ENCODE measurements at places on chromosomes 6 and 20.

DNA sequence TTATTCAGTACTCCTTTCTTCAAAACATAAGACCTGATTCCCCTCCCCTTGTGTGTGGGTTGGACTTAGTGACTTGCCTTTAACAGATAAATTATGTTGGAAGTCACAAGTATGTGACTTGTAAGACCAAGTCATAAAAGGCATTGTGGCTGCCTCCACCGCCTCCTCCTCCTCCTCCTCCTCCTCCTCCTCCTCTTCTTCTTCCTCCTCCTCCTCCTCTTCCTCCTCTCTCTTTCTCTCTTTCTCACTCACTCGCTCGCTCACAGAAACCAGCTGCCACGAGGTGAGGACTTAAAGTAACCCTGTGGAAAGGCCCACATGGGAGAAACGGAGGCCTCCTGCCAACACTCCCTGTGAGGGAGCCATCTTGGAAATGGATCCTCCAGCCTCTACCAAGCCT, 64.0 kb downstream of the NCR2 start:
- DNase-seq = no peak

DNA sequence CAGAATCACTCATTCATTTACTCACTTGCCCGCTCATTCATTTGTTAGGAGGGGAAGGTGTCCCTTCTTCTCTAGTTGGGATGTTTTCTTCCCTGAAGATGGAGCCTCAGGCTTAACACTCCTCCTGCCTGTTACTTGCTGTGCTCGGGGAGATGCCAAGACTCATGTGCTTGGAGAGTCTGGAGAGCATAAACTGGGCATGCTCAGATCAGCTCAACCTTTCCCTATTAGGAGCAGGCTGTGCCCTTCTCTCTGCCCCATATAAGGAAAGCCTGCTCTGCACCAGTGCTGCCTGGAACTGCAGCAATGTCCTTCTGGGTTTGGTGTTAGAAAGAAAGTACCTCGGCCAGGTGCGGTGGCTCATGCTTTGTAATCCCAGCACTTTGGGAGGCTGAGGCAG, 18.0 kb upstream of the UBE2V1 start:
- DNase-seq = no peak

- no peak for DNase-seq
Measured at GRCh38 chr6:122568797-122569221, 41.4 kb upstream of the PKIB start.

- no peak for DNase-seq
Measured at GRCh38 chr20:63968928-63969760, 586 bp downstream of the ZNF512B start.

- no peak for DNase-seq
Measured at GRCh38 chr6:160156842-160157241, 35.2 kb downstream of the SLC22A1 start.

DNA sequence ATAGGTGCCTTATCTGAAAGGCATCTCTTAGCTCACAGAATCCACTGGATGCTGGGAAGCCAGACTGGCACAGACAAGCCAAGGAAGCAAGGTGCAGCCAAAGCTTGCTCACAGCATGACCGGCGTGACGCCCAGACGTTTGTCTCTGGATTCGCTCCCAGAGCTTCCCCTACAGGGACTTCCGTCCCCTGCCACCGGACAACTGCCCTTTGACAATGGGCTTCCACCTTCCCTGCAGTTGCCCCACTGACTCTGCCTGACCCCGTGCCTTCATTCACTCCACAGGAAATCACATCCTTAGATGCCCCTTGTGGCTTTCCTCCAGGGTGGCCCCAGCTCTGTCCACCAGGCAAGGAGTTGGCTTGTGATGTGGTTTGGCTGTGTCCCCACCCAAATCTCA, 94.8 kb upstream of the CDH4 start:
- DNase-seq = no peak

GRCh38 chr6:45082091-45082490, 246.0 kb upstream of the RUNX2 start:
- DNase-seq = no peak

DNA sequence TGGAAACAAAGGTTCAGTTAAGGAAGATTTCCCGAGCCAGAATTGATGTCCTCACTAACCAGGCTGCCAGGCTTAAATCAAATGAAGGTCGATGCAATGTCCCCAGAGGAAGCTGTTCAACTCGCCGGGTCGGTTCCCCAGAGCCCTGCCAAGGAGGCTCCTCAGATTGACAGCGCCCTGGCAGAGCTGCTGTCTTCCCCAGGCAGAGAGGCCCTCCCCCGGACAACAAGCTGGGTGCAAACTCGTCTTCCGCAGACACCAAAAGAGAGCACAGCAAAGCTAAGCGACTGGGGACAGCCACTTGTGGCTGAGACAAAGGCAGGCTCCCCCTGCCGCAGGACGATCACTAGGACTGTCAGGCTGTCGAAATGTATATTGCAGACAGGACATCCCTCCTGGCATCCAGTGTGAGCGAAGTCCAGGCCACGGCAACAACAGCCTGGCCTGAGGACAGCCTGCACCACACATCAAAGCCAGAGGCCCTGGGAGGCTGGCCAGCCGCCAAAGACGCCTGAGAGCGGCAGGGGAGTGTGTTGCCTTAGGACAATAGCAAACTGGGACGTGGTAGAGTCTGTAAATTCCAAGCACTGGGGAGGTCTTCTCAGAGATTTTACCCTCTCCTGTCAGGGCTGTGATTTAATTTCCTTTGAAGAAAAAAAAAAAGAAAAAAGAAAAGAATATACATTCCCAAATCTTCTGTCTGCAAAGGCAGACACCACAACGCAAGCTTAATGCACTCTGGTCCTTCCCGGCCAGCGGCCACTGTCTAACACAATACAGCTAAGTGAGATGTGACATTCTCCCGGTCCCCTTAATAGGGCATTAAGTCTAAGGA, 99.1 kb downstream of the HIVEP2 start:
- peak; percentile 42 for DNase-seq

DNA sequence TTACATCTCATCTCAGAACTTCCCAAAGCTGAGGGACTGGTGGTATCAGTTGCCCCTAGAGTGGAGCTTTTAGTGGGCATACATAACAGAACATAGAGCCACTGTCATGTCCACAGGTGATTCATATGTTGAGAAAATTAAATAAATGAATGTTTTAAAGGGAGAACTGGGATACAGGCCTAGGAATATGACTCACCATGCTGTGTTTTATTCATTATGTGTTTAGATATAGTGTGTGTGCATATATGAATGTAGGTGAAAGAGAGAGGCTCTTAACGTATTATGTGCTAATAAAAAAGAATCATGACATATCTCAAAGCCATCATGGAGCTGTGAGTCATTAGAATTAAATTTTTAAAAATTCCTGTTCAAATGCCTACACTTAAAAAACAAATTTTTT, 332.2 kb upstream of the RSPO3 start:
- no peak for DNase-seq

GRCh38 chr20:36408219-36408618, 102.1 kb downstream of the DLGAP4 start:
- DNase-seq = no peak

GRCh38 chr6:155212616-155213380, 51.0 kb upstream of the CLDN20 start:
- DNase-seq = no peak

- no peak for DNase-seq
Measured at GRCh38 chr6:117502580-117502979, 20.1 kb downstream of the DCBLD1 start.

DNA sequence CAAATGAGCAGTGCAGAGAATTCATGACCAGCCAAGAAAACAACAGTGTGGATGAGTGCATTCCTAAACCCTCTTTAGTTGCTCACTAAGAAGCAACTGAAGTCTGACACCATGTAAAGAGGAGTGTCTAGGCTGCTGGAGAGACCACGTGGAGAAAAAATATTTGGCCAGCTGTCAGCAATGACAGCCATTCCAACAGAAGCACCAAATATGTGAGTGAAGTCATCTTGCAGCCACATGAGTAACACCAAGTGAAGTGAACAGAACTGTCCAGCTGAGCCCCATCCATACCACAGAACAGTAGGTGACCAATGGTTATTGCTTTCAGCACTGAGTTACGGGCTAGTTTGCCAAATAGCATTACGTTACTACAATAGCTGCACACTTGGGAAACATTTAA, 89.4 kb downstream of the TBXT start:
- no peak for DNase-seq

DNA sequence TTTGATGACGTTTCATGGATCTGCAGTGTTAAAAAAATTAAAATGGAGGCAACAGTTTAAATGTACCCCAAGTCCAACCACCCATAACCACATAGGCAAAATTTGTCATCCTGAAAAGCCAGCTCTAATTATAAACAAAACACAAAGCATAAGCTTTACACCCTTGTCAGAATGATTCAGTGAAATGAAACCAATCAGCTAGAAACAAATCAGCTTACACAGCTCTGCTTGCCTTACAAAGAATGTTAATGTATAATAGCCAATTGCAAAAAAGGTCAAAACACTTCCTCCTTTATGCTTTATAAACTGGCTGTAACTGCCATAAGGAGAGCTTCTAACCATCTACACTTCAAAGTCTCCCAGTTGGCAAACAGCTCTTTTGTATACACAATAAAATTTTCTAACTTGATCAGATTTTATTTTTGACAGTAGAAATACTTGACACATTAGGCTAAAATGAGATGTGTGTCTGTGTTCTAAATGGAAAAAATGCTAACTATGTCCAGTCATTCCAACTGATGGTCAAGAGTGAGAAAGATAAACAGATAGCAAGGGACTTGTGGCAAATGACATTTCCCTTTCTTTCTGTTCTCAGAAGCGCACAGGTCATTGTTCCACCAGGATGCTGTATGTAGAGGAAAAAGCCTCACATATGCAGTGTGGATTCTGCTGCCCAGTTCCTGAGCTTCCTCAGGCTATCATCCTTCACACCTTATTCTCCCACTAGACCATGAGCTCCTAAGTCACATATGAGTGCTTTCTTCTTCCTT, 344.3 kb upstream of the ID4 start:
- no peak for DNase-seq

GRCh38 chr6:124494956-124495664, 467.1 kb upstream of the RNF217 start:
- DNase-seq = no peak

DNA sequence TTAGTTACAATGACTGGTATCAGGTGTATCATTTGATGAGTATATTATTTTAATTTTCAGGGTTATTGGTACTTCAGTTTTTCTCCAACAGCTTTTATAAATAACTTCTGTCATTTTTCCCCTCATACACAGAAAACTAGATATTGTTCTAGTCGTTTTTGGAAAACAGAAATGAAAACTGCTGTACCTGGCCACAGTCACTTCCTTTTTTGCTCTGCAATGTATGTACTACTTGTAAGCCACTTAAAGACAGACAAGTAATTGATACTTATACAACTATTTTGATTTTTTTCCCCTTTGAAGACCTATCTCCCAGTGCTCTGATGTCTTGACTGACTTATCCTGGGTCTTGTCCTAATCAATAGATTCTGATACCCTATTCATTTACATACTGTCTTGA, 218.6 kb upstream of the RUNX2 start:
- no peak for DNase-seq

DNA sequence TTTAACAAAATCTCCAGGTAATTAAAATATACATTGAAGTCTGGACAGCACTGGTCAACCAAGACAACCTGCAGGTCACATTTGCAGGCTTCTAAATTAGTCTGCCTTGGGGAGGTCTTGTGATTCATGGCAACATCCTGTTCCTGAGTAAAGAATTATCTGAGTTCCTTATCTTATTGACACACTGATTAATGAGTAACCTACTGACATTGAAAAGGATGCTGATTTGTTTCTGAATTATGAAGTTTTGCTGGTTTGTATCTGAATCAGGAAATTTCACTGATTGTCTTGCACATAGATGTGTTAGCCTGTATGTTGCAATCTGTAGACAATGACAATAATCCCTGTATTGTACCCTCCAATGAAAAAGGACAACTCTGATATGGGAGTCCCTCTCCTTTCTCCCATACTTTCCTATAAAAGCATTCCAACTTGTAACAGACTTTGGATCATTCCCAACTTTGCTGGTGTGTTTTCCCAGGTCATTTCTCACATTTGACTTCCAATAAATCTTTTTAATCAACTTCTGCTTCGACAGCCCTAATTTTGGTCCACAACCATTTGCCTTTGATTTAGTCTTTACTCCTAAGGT, 80.0 kb downstream of the LAMP5 start:
- no peak for DNase-seq

GRCh38 chr6:14241255-14242070, 123.9 kb downstream of the CD83 start:
- DNase-seq = no peak

GRCh38 chr6:42642794-42643193, 79.0 kb downstream of the UBR2 start:
- DNase-seq = no peak

DNA sequence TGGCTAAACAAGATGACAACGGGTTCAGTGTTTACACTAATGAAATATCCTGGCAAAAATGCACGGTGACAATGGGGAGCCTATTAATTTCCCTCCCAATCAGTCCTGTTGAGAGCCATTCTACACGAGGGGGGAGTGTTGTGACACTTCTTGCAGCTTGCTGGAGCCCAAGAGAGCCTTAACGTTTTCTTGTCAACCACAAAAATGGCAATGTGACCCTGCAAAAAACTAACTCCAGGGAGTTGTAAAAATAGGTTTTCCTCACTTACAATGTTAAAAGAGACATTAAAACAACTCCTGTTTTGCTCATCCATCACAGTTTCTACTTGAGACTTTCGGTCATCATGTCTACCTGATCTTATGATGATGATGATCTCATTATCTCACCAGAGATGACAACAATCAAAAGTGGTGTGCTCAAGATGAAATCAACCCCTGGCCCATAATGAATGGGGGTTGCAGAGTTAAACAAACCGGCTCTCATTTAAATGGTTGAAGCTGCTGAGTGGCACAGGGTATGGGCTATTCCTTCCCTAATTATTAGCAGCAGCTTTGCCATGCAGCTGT, 57.9 kb downstream of the GJA10 start:
- DNase-seq = no peak

- no peak for DNase-seq
Measured at GRCh38 chr6:169292338-169293124, 38.9 kb upstream of the THBS2 start.

DNA sequence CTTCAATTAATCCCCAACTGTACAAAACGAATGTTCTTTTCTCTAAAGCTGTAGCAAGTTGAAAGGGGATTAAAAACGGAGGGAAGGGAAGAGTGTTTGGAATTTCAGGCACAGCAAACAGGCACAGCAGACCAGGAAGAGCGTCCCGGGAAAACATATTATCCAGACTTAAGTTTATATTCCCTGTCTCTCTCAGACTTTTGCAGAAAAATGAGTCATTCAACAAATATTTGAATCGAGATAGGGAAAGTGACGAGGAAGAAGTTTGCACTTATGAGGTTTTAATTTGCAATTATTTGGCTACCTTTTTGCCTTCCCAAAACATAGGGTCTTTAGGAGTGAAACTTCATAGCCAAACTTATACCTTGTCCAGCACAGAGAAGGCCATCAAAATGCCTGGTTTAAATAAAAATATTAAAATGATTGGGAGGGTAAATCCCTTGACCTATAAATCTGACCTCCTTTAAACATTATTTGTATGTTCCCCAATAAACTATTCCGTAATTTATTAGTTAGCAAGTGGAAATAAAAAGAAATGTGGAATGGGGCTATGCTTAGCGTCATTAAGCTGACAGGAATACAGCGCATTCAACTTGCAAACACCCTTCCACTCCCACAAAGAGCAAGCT, 16.0 kb downstream of the HFE start:
- no peak for DNase-seq
